ENCODE measurements at places on chromosomes 12 and 14. TPM values are rescaled to one million over a fixed set of nuclear protein-coding genes. Genes with fewer than 3 reads are reported as not detected.

DNA sequence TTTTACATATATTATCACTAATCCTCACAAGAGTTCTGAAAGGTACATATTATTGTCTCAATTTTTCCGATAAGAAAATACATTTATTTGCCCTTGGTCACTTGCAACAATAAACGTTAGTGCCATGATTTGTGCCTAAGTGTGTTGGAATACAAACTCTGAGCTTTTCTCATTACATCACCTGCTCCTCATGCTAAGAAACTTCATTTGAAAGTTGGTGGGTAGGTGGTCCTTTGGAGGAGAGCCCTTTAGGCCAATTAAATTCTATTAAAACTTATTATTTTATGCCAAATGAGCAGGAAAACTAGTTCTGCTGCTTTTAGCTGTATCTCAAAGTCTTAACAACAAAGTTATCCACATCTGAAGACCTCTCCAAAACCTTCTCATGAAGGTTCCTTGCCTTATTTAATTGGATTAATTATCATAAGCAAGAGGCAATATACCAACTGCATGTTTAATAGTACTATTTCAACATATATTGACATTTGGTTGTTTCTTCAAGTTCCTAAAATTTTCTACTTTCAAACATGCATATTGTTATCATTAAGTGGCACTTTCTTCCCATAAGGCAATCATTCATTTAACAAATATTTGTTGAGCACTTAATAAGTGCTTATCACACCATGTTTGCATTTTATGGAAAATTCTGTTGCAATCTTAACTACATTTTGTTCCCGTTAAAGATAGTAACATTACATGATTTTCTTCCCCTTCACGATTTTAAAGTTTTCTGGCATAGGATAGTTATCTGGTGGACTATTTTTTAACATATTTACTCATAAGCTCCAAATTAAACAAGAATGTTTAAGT lies 40.1 kb upstream of the LRRK2 start:
- peaks cover 3% of the 10 kb centered on the region for H3K36me3 ChIP-seq
- no peak overlapping the region for H3K27ac ChIP-seq
- H3K4me1 ChIP-seq = peaks cover 4% of the 10 kb centered on the region
- no peak overlapping the region for H3K4me3 ChIP-seq
- no peak for DNase-seq
- peaks cover 6% of the 10 kb centered on the region for H3K27me3 ChIP-seq

- no peak overlapping the region for H3K4me3 ChIP-seq
- H3K27me3 ChIP-seq = peaks cover 27% of the 10 kb centered on the region
- peaks cover 5% of the 10 kb centered on the region for H3K4me1 ChIP-seq
Measured at GRCh38 chr12:115451780-115452736, 768.1 kb upstream of the TBX3 start.

GRCh38 chr12:62435303-62436163 lies 31.1 kb upstream of the MON2 start:
- peaks cover 18% of the 10 kb centered on the region for H3K4me1 ChIP-seq
- H3K27me3 ChIP-seq = peaks cover 62% of the 10 kb centered on the region
- H3K27ac ChIP-seq = no peak overlapping the region
- peak; percentile 61 for DNase-seq

DNA sequence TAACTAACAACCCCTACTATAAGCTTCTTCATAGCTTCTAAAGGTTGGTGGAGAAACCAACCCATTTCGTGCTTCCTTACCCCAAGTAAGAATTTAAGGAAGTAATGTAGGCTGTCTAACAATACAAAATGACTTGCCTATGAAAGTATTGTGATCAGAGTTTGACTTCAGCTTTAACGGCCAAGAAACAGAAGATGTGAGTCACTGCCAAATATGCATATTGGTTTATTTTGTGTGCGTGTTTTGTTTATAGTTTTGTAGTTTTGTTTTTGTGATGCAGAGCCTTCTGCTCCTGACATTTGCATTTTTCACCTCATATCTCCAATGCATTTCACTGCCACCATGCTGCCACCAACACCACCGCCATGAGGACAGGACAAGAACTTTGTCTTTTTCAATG lies 146.0 kb downstream of the FBXL14 start:
- H3K4me1 ChIP-seq = no peaks in the 10 kb centered on the region
- H3K27ac ChIP-seq = no peak overlapping the region
- H3K27me3 ChIP-seq = no peaks in the 10 kb centered on the region
- peaks cover 6% of the 10 kb centered on the region for H3K36me3 ChIP-seq

GRCh38 chr14:42490536-42490935 lies 883.9 kb downstream of the LRFN5 start:
- H3K27ac ChIP-seq = no peak overlapping the region
- H3K4me1 ChIP-seq = no peaks in the 10 kb centered on the region
- DNase-seq = no peak
- no peaks in the 10 kb centered on the region for H3K36me3 ChIP-seq
- no peak overlapping the region for H3K4me3 ChIP-seq

GRCh38 chr12:116226026-116226425 lies 51.5 kb downstream of the MED13L start:
- no peak overlapping the region for H3K4me3 ChIP-seq
- H3K27me3 ChIP-seq = no peaks in the 10 kb centered on the region
- no peak for DNase-seq
- H3K4me1 ChIP-seq = peaks cover 2% of the 10 kb centered on the region

DNA sequence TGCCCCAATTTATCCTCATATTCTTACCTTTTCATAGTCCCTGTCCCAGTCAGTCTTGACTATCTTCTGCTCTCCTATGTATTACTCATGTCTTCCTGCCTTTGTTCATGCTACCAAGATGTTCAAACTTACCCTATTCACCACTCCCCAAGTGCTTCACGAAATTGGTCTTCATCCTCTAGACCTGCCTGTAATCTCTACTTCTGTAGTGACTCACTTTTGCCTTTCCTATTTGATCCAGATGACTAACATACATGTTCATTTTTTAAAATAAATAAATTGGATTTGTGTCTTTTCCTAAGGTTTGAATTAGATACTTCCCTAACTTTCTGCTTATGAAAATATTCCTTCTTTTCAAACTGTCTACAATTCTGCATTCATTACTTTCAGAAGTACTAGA lies 107.7 kb upstream of the PPM1H start:
- no peaks in the 10 kb centered on the region for H3K27me3 ChIP-seq
- H3K4me3 ChIP-seq = no peak overlapping the region
- no peak for DNase-seq
- H3K36me3 ChIP-seq = no peaks in the 10 kb centered on the region
- H3K27ac ChIP-seq = no peak overlapping the region

DNA sequence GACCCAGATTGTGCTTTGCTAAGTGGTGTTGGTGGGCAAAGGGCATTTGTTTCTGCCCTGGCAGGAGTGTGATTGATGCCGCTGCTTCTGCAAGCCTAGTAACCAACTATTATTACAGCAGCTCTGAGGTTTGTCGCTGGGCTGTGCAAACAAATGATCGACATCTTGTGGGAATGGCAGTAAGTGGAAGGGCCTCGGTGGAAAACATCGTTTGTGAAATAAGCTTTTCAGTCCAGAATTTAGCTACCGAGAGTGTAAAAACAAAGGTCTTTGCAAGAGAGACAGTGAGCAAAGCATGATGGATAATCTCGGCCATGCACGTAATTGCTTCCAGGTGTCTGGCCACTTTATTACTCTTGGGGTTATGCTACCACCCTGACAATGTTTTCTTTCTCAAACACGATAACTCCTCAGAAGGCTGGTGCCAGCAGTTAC lies 397.7 kb upstream of the PRICKLE1 start:
- H3K27ac ChIP-seq = no peak overlapping the region
- H3K36me3 ChIP-seq = no peaks in the 10 kb centered on the region
- H3K4me1 ChIP-seq = no peaks in the 10 kb centered on the region

- H3K4me1 ChIP-seq = peaks cover 22% of the 10 kb centered on the region
- H3K27ac ChIP-seq = no peak overlapping the region
- H3K36me3 ChIP-seq = peaks cover 39% of the 10 kb centered on the region
Measured at GRCh38 chr12:24861766-24862540, 86.9 kb downstream of the BCAT1 start.

GRCh38 chr12:98578392-98578791 lies 15.1 kb upstream of the SLC25A3 start:
- no peaks in the 10 kb centered on the region for H3K4me1 ChIP-seq
- DNase-seq = no peak
- H3K27ac ChIP-seq = no peak overlapping the region
- no peak overlapping the region for H3K4me3 ChIP-seq

DNA sequence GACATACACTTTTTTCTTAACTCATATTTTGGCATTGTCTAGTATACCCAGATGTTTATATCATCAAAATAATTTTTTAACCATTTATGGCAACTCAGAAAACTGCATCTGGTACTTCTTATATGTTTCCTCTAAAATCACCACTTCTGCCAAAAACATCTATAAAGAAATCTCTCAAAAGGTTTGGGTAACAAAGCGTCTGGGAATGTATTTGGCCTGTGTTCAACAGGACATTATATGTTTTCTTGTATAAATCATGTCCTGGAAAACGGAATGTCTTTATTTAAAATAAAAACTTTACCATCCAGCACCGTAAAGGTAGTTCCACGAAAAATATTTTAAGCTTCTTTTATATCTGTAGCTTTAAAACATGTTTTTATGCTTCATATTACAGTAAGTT lies 36.1 kb upstream of the FBLN5 start:
- H3K4me1 ChIP-seq = peaks cover 12% of the 10 kb centered on the region
- H3K27ac ChIP-seq = no peak overlapping the region
- H3K4me3 ChIP-seq = no peak overlapping the region
- DNase-seq = no peak

GRCh38 chr14:88106377-88106776 lies 101.4 kb downstream of the GPR65 start:
- no peaks in the 10 kb centered on the region for H3K4me1 ChIP-seq
- no peak for DNase-seq
- H3K36me3 ChIP-seq = peaks cover 3% of the 10 kb centered on the region
- no peaks in the 10 kb centered on the region for H3K27me3 ChIP-seq
- no peak overlapping the region for H3K4me3 ChIP-seq

The GZMB gene
- total RNA-seq = 2,662 TPM

DNA sequence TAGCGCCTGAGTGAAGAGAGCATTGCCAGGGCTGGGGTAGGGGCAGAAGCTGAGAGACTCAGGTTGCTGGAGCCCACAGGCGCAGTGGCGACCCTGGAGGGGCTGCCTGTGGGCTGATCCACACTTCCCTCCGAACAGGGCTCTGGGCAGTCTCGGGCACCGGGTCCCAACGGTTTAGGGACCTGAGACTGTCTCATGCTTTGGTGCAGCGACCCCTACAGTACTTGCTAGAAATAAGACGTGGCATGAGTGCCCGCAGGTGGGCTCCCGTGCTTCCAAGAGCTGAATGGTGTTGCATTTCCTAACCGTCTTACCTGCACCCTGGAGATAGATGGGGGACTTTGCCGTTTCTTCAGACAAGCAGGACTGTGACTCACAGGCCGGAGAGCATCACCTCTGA lies 57.4 kb downstream of the AACS start:
- no peaks in the 10 kb centered on the region for H3K36me3 ChIP-seq
- H3K4me3 ChIP-seq = no peak overlapping the region
- H3K4me1 ChIP-seq = no peaks in the 10 kb centered on the region
- H3K27ac ChIP-seq = no peak overlapping the region
- H3K27me3 ChIP-seq = no peaks in the 10 kb centered on the region
